Stimulated activated CD4-positive, alpha-beta T cell treated with anti-CD3 and anti-CD28 coated beads, Interleukin-1b, Interleukin-23, amount 100 ng/mL, for 4 hours (primary cell): ENCODE measurements at places on chromosomes 13 and 19.

GRCh38 chr19:5933391-5934068 is 19.5 kb downstream of the CAPS start:
- no peak for DNase-seq

DNA sequence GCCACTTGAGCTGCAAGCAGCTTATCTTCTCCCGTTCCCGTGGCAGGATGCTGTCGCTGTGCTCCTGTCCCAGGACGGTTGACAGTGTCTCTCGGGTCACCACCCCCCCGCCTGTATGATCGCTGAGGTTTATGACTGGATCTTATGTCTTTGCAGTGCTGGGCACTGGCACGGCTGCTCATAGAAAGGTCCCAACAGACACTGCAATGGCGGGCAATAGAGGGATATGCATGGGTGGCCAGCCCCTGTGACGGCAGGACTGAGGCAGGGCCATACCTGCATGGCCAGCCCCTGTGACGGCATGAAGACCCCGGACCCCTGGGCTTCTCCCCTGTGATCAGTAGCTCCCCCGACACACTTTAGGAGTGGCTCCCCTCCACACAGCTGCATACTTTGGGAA is 307.2 kb downstream of the TEX29 start:
- DNase-seq = no peak

GRCh38 chr19:11154683-11155047 is 917 bp downstream of the SPC24 start:
- DNase-seq = no peak

- DNase-seq = peak; percentile 13
These were observed 7.5 kb downstream of the ARL11 start for GRCh38 chr13:49635599-49636433.
